ENCODE measurements at places on chromosomes 3 and 15.

DNA sequence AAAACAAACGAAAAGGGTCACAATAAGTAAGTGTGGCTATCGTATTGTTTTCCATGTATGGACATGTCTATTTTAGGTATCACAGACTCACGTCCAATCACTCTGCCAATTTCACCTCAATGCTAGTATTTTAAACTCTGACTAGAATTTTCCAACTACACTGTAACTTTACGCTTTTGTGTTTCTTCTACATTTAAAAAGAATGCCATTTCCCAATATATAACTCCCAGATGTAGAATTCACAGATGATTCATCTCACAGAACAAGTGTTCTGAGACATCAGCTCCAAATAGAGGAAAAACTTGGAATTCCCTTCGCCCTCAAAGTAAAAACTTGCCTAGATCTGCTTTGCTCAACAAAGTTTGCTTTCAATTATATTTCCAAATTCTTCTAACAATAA lies 14.2 kb downstream of the LRIG1 start:
- no peak for DNase-seq

- no peak for DNase-seq
Measured at GRCh38 chr3:97896129-97896528, 74.3 kb downstream of the CRYBG3 start.

GRCh38 chr3:170410428-170411029 lies 8.1 kb upstream of the CLDN11 start:
- no peak for DNase-seq

GRCh38 chr3:113094337-113095221 lies 103.8 kb downstream of the GTPBP8 start:
- no peak for DNase-seq

DNA sequence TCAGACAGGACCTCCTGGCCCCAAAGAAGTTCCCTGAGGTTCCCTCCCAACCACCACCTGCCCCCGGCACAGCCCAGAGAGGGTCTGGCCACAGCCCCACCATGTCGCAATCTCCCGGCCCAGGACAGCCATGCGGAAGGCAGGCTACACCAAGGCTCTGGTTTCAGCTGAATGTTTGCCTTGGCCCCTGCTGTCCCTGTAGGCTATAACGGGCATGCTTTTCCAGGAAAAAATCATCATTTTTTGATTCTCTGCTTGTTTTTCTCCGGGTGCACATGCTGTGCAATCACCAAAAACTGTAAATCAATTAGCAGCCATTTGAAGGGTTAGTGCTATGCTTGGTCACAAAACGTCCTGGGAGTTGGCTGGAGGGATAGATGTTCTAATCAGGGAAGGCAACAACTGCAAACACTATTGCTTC lies 142.7 kb upstream of the IGF1R start:
- DNase-seq, result no peak

GRCh38 chr3:169759256-169759655 lies 5.6 kb downstream of the TERC start:
- no peak for DNase-seq

Data from NCI-H446 (cell line).